ENCODE measurements at places on chromosomes 2 and 18.

DNA sequence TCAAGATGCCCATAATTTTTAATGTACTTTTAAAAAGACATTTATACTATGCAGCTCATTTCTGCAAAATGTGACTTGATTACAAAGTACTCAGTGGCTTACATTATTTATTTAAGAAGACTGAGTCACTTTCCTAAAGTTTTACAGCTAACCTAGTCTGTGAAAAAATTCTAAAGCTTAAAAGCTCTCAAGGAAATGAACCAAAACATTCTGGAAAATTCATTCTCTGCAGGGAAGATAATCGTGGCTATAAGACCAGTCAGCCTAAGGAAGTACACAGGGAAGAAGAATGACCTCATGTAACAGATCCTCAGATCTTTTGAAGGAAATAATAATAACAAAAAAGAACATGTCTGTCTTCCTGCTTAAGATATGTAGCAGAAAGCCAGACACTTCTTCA lies 232.1 kb upstream of the STK17B start:
- DNase-seq, result peak; percentile 80

GRCh38 chr2:211161236-211161635 lies 604.8 kb downstream of the CPS1 start:
- no peak for DNase-seq

DNA sequence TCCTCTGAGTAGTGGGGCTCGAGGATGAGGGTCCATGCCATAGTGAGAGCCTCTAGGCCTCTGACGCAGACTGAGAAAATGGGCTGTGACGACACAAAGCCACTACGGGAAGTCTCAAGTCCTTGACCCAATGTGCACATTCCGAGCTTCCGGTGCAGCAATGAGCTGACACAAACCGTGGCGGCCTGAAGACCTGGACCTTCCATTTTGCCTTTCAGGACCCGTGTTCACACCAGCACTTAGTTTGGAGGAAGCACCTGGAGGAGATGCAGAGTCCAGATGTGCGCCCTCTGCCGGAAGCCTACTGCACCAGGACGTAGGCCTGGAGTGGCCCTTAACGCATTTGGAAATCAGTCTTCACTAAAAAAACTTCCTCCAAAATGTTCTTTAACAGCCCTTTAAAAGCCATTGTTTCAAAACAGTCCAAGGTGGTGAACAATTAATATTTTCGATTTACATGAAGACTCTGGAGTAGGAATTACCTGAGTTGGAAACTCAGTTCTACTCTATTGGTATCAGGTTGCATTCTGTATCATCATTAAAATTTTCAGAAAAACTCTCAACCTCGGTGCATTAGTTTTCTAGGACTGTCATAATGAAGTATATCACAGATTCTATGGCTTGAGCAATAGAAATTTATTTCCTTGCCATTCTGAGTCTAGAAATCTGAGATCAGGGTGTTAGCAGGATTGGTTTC lies 33.9 kb downstream of the BMP10 start:
- peak; percentile 41 for DNase-seq

DNA sequence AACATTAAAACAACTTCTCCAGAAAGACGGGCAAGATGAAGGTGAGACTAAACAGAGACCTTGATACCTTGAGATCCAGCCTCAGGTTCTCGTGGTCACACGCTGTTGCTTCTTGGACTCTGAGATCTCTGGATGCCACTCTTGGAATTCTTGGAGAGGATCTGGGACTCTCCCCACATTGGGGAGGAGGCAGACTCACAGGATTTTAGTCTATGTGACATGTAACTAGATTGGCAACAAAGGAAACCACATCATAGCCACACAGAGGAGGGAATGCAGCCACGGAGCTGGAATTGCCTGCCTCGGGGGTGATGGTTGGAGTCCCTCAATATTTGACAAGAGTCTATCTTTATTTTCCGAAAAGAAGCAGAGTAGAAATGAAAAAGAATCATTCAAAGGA lies 78.8 kb upstream of the IGFBP5 start:
- peak; percentile 46 for DNase-seq

- peak; percentile 59 for DNase-seq
Measured at GRCh38 chr2:40348038-40348437, 103.9 kb downstream of the SLC8A1 start.

- no peak for DNase-seq
Measured at GRCh38 chr18:78681934-78682333, 297.7 kb upstream of the SALL3 start.

- DNase-seq, result no peak
Measured at GRCh38 chr18:25334588-25334987, 17.4 kb downstream of the ZNF521 start.

DNA sequence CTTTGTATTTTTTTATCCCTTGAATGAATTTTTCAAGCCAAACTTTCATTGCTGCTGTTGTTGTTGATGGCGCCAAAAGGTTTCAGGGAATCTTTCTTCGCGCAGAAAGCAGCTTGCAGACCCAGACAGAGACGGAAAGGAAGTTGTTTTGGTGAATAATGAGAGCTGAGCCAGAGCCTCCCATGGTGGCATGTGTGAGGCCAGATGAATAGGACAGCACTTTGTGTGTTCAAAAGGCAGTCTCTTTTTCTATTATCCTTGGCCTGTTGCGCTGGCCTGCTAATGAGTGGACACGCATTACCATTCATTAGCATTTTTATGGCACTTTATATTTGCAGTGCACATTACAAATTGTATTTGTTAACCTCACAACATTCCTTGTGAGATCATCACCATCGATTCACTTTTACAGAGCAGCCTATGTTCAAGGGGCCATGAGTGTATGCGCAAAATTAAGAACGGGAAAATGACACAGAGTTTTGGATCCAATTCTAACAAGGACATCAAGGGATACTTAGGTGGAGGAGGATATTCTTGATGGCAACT lies 754.7 kb downstream of the BCL11A start:
- no peak for DNase-seq

DNA sequence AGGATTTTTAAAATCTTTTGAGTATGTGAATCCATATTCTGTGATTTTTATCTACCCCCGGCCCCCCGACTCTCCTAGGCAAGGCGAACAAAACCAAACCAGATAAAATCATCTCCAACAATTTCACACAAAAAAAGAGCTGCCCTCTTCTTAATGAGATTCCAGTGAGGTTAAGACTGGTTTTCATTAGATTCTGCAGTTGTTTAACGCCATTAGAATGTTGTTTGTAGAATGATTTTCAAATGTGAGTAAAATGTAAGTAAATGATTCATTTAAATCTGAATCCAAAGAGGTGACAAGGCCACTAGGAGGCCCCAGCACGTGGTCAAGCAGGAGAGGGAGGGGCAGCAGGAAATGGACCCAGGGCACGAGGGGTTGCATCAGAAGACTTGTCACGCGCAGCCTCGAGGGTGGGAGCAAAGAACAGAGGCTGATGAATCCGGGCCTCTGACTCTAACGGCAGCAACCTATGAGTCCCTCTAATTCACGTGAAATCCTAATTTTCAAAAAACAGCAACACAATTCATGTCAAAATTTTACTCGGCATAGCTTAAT lies 24.3 kb upstream of the KLHL29 start:
- peak; percentile 55 for DNase-seq

- DNase-seq, result peak; percentile 13
Measured at GRCh38 chr2:136117391-136117841, 533 bp downstream of the CXCR4 start.

- no peak for DNase-seq
Measured at GRCh38 chr2:177600917-177601316, 208.3 kb downstream of the AGPS start.

DNA sequence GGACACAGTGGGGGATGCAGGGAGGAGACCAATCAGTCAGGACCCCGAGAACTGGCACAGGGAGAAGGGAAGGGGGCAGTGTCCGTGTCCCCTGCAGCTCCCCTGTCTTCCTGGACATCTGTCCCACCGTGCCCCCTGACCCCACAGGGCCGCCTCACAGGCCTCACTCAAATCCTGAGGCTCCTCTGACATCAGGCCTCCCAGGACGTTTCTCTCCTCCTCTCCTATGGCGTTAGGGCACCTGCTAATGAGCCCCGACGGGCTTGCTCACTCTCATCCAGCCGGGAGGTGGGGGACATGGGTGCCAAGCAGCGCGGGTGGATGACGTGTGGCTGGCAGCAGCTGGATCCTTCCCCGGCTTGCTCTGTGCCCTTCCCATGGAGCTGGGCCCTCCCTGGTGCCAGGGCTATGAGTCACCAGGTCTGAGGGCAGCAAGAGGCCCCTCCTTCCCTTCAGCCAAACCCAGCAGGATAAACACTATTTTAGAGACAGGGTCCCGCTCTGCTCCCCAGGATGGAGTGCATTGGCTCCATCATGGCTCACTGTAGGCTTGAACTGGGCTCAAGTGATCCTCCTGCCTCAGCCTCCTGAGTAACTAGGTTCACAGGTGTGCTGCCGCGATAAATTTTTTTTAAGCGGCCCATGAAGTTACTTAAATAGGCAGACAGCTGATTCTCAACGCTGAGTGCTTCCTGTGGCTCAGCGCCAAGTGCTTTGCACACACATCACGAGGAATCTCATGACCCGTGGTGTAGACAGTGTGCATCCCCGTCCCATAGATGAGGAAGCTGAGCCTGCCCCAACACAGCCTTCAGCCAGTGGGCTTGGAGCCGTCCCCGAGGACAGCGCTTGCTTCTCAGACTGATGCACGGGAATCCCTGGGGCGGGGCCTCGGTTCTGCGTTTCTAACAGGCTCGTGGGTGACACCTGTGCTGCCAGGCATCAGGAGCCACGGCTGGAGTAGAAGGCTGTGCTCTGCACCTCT lies 64.5 kb upstream of the HDAC4 start:
- DNase-seq, result no peak

DNA sequence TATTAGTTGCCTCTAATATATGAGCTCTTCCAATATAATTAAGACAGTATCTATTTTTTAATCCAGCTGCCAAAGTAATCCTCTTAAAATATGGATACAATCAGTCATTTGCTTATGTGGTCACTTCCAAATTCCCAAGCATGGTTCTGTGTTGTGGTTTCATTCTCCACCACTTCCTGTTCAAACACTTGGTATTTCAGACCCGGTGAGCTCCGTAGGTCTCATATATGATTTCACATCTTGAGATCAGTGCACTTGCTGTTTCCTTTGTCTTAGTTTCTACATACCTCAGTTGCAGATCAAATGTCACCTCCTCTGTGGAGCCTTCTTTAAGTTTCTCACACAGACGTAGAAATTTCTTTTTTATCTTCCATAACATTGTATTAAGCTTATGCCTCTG lies 254.2 kb downstream of the KCNS3 start:
- peak; percentile 54 for DNase-seq

DNA sequence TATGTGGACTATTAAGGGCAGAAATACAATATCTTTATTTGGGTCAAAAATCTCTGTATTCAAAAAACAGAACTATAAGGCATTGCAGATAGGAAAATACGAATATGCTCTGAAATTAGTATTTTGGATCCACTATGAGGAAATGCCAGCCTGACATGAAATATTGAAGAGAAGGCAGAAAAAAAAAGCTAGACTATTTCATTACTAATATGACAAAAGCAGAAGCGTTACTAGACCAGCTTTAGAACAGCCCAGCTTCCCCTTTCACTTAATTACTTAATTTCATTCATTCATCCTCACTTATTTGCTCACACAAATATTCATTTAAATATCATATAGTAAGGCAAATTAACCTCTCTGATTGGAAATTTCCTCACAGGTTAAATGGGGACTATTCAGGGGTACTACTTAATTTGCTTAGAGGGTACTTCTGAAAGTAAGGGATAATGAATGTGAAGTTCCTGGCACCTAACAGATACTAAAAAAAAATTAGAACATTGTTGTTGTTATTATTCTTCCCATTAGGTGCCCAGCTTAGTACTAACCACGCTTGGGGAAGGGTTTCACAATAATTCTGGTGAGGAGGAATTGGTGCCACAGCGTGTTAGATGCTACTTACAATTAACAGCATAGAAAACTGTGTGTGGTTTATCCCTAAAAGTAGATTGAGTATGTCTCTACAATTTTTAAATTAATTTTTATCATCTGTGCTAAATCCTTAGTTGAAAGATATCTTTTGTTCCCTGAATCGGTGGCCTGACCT lies 71.1 kb upstream of the CTLA4 start:
- no peak for DNase-seq
